Progenitor cell of endocrine pancreas (in vitro differentiated cells): ENCODE measurements at places on chromosomes 11 and 22.

DNA sequence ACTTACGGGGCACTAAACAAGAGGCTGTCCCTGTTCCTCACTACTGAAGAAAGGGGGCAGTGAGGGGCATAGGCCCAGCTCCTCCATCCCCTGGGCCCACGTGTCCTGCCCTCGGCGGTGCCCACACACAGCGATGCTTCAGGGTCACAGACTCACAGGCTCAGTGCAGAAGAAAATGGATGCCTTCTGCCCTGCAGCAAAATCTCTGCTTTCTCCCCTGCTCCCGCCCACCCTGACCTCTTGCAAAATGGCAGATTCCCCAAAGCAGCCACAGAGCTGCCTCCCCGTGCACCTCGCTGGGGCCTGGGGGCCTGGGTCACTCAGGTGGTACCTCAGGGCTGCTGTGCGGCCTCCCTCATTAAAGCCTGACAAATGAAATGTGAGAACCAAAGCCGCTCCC lies 204.0 kb downstream of the DSCAML1 start:
- no peak for DNase-seq

DNA sequence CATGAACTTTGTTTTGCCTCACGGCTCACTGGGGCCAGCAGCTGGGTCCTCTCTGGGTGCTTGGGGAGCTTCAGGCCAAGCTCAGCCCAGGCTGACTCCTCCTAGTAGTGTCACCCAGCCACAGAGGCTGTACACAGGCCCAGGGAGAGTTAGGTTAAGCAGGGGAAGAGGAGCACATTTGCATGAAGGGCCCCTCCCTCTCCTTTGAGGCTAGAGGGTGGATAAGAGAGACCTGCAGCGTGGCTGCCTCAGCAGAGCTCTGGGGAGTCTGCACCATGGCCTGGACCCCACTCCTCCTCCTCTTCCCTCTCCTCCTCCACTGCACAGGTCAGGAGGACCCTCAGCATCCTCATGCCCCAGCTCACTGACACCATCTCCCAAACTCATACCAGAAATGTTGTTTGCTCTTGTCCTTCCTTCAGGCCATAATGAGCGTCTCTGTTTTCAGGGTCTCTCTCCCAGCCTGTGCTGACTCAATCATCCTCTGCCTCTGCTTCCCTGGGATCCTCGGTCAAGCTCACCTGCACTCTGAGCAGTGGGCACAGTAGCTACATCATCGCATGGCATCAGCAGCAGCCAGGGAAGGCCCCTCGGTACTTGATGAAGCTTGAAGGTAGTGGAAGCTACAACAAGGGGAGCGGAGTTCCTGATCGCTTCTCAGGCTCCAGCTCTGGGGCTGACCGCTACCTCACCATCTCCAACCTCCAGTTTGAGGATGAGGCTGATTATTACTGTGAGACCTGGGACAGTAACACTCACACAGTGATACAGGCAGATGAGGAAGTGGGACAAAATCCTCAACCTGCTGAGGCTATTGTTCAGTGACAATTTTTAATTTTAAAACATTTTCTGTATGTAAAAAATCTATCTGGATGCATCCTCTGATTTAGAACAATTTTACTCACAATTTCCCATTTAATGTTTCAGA lies 82.4 kb upstream of the VPREB1 start:
- no peak for DNase-seq

DNA sequence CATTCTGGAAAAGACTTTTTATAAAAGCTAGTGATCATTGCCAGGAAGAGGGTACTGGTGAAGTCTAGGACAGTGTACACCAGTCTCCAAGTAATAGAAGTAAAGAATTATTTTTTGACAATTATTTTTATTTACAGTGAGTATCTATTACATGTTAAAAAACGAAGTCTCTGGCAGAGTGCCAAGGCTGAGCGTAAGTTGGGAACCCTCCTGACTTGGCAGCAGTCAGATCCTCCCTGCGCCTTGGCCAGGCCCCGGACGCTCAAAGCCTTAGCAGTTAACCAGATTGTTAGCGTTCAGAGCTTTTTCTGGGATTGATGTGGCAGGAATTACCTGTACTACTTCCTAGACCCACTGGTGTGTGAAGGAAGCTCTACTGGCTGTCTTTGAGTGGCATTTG lies 38.1 kb upstream of the CTTN start:
- DNase-seq, result no peak

DNA sequence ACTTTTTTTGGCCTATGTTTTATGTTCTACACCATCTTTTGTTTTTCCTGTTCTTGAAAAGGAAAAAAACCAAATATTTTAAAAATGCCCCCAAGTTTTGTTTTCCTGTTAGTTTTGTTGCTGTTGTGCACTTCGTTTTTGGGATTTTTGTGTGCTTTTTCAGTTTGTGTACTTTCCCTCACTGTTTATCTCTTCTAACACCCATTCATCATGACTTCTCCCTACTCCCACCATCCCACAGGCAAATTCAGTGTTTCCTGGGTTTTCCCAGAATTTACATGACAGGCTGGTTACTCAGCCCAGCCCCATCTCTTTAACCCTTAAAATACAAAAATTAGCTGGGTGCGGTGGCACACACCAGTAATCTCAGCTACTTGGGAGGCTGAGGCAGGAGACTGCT lies 15.6 kb downstream of the TMEM123 start:
- DNase-seq, result no peak

GRCh38 chr11:40241524-40242051 lies 1217.9 kb downstream of the LRRC4C start:
- no peak for DNase-seq
